ENCODE measurements at places on chromosomes 3 and 15.

DNA sequence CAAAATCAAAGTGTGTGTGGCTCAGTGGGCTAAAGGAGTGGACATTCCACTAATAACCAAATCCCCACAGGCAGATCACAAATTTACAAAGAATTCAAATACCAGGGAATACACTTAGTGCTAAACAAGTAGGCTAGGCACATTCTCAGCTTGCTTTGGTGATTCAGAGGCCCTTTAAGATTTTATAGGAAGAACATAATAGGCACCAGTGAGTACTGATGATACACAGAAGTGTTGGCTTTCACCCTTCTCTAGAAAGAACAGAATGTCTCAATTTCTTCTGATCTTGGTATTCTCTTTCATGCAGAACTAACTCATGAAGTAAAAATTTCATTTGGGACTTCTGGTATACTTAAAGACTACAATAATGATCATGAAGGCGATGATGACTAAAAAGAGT is 55.0 kb downstream of the POLR2M start:
- DNase-seq, result no peak

DNA sequence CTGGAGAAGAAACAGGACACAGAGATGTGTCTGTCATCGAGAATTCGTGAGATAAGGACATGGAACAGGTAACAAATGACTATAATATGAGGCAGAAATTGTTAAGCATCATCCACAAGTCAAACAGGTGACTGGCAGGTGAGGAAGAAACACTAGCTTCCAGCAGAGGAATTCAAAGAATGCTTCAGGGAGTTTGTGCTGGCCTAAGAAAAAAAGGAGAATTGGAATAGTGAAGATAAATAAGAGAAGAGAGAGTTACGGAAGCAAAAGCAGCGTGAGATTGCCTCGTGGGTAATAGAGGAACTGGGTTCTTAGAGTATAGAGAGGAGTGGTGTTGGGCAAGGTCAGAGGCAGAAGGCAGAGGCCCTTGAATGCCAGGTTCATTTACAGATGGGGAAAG is 22.9 kb upstream of the FGF12 start:
- DNase-seq, result no peak

DNA sequence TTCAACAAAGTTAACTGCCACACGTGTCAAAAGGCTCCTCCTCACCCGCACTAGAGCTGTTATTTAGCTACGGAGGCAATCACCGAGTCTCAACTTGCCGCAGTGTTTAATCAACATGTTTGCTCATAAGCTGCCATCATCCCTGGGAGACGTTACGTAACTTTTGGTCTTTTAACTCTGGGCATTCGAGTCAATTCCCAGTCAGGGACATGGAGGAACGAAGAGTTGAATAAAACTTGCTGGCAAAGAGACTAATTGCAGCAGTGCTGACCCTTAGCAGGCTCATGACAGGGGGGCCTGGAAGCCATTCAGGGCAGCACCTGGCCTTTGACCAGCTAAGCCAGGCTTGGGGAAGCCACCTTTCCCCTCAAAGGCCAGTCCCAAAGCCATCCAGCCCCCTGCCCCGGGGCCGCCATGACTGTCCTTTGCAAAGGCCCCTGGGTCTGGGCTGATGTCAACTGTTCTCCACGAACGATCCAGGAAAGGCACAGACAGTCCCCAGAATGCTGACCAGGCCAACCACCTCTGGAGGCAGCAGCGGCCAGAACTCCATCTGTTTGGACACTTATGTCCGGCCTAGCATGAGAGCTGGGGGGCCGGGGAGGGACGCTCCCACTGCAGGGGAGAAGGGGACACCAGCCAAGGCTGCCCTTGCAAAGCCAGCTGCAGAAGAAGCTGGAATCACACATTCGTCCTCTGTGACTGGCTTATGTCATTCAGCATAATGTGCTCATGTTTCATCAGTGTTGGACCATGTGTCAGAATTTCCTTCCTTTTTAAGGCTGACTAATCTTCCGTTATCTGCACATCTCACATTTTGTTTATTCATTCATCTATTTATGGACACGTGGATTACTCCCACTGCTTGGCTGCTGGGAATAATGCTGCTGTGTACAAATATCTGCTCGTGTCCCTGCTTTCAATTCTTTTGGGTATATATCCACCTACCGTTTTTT is 43.7 kb downstream of the PCSK6 start:
- peak; percentile 96 for DNase-seq

DNA sequence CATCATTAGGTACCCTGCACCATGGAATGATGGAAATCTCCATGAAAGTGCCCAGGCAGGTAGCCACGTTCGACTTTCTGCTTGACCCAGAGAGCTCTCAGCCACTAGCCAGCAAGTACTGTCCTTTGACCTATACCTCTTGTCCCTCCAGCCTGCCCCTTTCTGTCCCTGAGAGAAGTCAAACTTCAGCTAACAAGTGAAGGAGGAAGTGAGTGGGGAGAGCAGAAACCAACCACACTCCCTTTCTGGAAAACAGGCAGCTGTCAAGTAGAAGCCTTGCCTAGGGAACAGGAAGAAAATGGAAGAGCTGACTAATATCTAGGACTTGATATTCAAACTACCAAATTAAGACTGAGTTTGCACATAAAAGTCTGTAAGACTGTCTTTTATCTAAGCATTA is 30.3 kb upstream of the FSTL1 start:
- DNase-seq, result no peak

- peak; percentile 65 for DNase-seq
Observed at GRCh38 chr15:60421544-60421943, 23.8 kb upstream of the ANXA2 start.

GRCh38 chr15:89457086-89457485 is 39.3 kb downstream of the RHCG start:
- DNase-seq, result no peak

DNA sequence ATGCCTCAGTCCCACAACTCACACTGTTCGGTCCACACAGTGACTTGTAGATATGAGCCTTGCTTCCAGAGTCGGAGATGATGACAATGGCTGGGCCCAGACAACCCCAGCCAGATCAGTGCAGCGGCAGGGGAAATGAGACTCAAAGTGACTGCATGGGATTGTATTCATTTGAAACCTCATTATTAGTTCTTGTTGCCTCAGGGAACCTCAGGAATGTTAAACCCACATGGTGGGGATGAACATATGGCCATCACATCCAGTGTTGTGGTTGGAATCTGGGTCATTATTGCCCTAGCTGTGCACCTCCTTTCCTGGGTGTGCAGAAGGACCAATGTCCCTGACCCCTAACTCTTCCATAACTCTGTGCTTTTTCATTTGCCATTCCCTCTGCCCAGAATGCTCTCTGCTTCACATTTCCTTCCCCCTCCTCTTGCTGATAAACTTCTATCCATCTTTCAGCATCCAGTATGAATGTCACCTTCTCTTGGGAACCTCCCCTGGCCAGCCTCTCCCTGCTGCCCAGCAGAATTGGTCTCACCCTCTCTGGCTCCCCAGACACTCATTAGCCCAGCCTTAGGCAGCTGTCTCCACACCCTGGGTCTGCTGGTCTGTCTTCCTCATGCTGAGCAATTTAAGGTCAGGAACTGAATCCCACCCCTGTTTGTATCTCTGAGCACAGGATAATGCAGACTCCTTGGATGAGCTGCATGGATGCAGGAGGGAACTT is 67.0 kb upstream of the TNFAIP8L3 start:
- DNase-seq, result no peak

DNA sequence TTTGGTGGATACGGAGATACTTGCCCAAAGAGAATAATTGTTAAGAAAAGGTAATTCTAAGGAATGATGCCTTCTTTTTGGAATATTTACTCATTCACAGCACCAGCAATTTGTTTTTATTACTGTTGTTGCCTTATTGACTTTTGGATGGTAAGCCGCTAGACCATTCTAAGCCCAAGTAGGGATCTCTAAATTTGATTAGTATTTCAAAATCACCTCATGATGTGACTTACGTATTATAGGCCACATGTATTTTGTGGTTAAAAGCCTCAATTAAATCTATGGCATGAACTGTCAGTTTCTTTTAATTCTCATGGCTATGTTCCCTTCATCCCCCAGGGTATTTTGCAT is 94.1 kb downstream of the PLCL2 start:
- no peak for DNase-seq

GRCh38 chr3:184145111-184145524 is 10.0 kb downstream of the EIF2B5 start:
- DNase-seq, result peak; percentile 87

GRCh38 chr15:44427756-44428724 is 611 bp downstream of the CTDSPL2 start:
- DNase-seq, result peak; percentile 81

DNA sequence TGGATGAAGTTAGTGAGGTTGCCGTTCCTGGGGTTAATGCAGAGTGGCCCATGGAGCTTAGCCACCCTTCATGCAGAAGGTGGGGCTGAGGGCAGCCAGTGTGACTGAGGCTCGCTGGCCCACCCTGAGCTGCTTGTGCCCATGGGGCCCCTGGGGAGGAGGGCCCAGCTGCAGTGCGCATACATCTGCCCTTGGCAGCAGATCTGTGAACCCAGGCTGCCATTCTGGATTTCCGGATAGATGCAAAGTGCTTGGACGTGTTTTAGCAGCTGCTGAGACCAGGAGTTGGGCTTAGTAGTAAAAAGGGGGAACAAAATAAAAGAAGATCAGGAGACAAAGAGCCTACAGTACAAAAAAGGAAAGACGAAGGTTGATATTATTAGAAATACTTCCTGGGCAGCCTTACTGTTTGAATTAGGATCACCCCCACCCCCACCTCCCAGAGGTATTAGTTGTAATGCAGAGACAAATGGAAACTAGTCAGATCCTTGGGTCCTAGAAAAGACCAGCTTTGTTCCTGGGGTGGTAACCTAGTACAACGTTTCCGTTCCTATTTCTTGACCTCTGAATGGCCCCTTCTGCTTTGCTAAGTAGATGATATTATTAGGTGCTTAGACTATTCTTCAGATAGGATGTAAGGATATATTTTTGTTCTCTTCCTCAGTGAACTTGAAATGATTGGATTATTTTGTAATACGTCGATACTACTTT is 70.2 kb downstream of the IGF1R start:
- DNase-seq, result no peak

GRCh38 chr3:124202754-124203153 is 210.8 kb upstream of the ROPN1 start:
- DNase-seq, result no peak

DNA sequence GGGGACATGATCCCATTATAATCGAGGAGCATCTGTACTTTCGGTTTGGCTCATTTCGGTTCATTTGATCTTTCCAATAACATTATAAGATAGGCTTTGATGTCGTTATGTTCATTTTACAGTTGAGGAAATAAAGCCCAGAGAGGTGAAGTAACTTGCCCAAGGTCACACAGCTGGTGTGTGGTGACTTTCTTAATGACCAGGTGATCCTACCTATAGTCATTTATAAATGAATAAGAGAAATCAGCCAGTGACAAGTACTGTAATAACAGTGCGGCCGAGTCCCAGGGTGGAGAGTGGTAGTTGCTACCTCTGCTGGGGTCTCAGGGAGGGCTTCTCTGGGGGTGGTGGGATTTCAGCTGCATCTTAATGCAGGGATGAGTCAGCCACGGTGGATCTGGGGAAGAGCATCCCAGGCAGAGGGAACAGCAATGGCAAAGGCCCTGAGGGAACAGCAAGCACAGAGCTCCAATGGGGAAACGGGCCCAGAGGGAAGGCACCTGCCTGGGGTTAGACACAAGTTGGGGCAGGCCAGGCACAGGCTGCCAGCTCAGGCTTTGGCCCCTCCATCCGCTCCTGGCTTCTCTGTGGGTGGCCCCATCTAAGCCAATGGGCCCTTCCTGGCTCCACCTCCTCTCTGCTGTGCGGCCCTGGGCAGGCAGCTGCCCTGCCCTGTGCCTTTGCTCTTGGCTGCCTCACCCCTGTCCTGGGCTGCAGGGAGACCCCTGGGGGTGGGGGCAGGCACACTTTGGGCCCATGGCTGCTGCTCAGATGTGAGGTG is 1.1 kb upstream of the FBLN2 start:
- peak; percentile 85 for DNase-seq

- no peak for DNase-seq
Observed at GRCh38 chr3:129769616-129770015, 123.9 kb downstream of the TMCC1 start.

DNA sequence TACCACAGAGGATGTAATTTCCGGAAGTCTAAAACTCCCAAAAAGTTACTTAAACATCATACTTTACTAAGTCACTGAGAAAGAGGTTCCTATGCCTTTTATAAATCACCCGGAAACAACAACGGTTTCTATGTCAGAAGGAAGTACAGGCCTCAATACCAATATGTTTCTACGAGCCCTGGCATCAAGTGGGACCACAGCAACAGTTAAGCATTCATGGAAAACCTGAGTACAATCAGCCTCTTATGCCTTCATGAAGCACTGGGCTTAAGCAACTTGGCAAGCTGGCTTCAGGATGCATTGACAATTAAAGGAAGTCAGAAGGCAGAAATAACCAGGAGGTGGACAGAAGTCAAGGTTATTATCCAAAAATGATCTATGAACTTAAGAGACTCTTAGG is 19.1 kb upstream of the B3GNT5 start:
- DNase-seq, result no peak

DNA sequence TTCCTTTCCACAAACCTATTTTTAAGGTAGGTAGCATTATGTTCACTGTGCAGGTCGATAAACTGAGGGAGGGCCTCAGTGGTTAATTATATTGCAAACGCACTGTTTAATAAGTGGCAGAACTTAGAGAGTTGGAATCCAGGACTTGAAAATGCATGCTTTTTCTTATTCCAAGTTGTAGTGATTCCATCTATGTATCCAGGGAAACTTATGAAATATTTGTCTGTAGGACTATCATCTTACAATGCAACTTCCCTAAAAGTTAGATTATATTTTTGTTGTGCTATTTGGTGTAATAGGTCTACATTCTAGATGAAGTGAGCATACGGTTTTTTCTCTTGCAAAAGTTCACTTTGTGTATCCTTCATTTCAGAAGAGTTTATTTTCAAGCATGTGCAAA is 419.5 kb downstream of the NAALADL2 start:
- no peak for DNase-seq

DNA sequence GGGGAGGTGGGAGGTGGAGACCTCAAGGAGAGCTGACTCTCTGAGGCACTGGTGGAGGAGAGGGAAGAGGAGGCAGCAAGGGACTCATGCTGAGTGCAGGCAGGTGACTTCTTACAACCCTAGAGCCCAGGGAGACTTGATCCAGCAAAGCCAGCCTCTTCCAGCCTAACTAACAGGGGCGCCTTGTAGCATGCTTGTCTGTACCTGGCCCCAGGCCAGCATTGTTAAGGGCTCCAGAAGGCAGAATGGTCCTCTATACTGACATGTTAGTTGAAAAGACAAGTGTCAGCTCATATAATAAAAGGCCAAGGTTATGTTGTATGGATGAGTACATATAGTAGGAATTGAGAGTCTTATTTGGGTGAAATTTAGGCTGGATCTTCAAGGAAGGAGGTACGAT is 65.4 kb downstream of the CHDH start:
- DNase-seq, result no peak

GRCh38 chr3:9205345-9206143 is 43.9 kb downstream of the SRGAP3 start:
- no peak for DNase-seq

All from epithelial cell of esophagus (primary cell).